G401 (cell line): ENCODE measurements at places on chromosomes 11 and 22. TPM values are rescaled to one million over a fixed set of nuclear protein-coding genes. Genes with fewer than 3 reads are reported as not detected.
A peak's percentile ranks its signal among the peaks of the same experiment; 100 is the strongest.

The SLC6A5 gene
- total RNA-seq, result not detected in 2 replicates

The SYCE3 gene
- total RNA-seq, result not detected in 2 replicates

The TRIM29 gene
- not detected in 2 replicates for total RNA-seq

The SPON1 gene
- not detected in 2 replicates for total RNA-seq

The CNGA4 gene
- total RNA-seq, result not detected in 2 replicates

The TRAF6 gene
- 3.7 and 4.2 TPM in 2 replicates for total RNA-seq

The TRIM3 gene
- 18.1 and 48.8 TPM in 2 replicates for total RNA-seq

The BTBD18 gene
- total RNA-seq, result not detected in 2 replicates

GRCh38 chr11:6988506-6988905 is 31.6 kb downstream of the ZNF214 start:
- no peak for DNase-seq

GRCh38 chr22:46578251-46578823 is 40.9 kb upstream of the CELSR1 start:
- no peak for DNase-seq

GRCh38 chr11:45021692-45022141 is 71.0 kb upstream of the TP53I11 start:
- peak; percentile 50 for DNase-seq

DNA sequence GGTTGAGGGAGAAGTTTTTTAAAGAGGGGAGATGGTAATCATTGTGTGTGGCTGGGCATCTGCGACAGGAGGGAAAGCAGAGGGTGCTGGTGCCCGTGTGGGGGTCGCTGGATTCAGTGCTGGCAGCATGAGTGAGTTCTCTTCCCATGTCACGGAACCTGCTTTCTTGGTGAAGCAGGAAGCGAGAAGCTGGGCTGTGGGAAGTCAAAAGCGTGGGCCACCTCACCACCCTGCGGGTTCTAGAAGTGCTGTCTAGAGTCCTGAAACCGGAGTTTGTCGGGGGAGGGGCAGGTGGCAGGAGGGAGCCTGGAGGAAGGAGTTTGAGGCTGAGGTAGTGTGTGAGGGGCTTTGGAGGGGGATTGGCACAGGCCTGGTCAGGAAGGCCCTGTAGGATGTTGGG is 14.2 kb downstream of the SART1 start:
- no peak for DNase-seq

- DNase-seq, result no peak
Observed at GRCh38 chr11:69449320-69450063, 32.0 kb upstream of the LINC01488 start.

- DNase-seq, result no peak
Observed at GRCh38 chr11:12767577-12767976, 93.4 kb downstream of the TEAD1 start.

DNA sequence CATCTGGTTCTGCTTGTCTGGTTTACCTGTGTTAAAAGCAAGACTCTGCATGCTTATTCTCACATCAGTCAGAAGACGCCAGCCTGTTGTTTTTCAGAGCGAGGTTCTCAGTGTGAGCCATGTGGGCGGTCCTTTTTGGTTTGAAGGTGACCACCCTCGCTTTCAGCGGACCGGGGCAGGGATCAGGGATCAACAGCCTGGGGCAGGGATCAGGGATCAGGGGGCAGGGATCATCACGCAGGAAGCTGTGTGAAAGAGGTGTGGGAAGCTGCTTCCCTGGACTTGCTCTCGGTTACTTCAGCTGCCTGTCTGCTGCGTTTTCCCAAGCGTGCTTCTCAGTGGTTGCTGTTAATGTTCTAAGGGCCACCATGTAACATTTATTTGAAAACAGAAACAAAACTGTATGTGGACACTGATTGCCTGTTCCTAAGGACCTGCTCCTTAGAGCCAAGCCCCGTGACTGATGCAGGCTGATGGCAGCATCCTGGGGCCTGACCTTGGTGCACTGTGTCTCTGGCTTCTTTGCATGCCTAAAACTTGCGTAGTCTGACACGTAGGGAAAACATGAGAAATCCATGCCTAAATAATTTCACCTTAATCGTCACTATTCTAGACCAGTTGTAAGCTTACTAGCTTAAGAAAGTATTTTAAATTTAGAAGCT is 146.9 kb downstream of the ATXN10 start:
- no peak for DNase-seq

- no peak for DNase-seq
Observed at GRCh38 chr11:269146-269890, 8.9 kb upstream of the NLRP6 start.

- no peak for DNase-seq
Observed at GRCh38 chr22:32127904-32128303, 31.2 kb downstream of the C22orf42 start.

- DNase-seq, result peak; percentile 59
Observed at GRCh38 chr11:95088946-95089619, 563 bp upstream of the ENDOD1 start.

DNA sequence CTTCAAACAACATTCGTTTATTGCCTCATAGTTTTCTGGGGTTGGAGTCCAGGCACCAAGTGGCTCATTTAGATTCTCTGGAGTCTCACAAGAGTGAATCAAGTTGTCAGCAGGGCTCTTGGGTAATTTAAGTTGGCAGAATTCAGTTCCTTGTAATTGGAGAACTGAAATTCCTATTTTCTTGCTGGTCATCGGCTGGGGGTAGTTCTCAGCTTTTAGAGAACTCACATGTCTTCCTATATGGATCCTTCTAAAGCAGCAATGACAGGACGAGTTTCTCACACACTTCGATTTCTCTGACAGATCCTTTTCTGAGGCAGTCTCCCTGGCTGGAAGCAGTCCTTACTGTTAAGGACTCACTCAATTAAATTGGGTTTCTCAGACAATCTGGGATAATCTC is 17.3 kb upstream of the OOSP4B start:
- no peak for DNase-seq

GRCh38 chr11:37451903-37452302 is 853.9 kb upstream of the RAG2 start:
- no peak for DNase-seq

DNA sequence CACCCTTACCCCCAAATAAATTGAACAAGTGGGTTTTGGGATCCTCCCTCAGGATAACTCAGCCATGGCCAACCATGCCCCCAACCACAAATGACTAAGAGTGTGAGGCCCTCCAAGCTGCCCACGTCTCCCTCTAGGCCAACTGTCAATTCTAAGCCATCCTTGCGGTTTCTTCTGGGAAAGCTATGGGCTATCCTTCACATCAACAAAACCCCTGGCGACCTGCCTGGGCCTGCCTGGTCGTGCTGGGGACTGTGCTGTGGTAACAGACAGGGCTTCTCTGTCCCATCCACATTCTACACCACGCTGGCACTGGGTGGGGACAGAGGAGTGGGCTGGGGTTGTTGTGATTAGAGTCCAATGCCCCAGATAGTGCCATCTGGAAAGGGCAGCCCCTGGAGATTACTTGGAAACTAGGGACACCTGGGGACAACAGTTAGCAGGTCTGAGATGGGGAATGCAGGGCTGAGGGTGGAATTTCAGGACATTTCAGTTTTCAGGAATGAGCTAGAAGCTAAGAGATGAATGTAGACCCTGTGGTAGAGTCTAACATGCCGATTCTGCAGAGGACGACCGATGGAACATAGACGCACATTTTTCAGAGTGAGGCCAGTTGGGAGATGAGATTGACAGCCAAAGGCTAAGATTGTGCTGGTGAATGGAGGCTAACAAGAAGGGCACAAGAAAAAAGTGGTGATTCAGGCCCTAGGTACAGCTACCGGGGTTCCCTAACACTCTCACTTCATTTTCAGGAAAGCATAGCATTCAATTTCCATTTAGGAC is 131.9 kb downstream of the RASSF10 start:
- no peak for DNase-seq

GRCh38 chr11:59611570-59612565 is 3.7 kb downstream of the OSBP start:
- peak; percentile 5 for DNase-seq

DNA sequence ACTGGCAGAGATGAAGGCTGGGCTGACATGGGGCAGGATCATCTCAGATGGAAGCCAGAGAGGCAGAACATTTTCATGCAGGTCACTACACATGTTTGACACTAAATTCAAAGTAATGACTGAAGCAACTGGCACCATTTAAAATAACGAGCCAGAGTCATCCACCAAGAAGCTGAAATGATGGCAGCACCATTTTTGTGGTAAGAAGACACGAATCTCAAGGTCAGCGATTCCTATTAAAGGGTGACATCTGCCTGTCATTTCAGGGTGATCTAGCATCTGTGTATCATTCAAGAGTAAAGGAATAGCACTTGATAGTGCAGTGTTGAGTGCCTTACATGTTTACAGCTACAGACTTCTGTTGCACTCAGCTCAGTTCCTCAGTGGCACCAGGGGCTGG is 113.4 kb upstream of the C11orf87 start:
- no peak for DNase-seq

DNA sequence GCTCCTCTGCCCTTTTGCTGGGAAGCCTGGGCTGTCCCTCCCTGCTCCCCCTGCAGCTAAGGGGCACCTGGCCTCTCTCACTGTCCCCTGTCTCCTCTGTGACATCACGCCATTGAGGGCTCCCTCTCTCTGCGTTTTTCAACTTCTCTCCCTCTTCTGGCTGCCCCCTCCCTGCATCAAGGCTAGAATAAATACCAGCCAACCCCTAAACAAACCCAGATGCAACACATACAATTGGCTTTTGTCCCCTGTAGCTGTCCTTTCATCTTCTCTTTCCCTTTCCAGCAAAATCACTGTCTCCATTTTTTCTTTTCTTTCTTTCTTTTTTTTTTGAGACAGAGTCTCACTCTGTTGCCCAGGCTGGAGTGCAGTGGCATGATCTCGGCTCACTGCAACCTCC is 3.3 kb upstream of the MIEF1 start:
- no peak for DNase-seq

DNA sequence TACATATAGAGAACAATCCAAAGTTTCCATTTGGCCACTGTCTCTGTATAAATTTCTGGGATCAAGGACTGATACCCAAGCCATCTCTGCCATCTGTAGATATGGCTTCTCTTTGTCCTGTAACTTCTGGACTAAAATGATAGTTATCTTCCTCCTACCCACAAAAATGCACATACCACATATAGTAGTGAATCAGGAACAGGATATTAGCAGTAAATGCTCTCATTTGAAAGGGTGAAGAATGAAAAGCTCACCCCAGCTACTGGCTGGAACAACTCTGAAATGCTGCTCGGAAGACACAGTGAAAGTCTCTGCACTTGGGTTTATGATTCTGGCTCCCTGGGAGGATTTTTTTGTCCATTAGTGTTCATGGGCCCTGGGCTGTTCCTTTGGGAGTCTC is 856.4 kb upstream of the LRRC4C start:
- no peak for DNase-seq
